ENCODE measurements at places on chromosomes 6 and 20.

DNA sequence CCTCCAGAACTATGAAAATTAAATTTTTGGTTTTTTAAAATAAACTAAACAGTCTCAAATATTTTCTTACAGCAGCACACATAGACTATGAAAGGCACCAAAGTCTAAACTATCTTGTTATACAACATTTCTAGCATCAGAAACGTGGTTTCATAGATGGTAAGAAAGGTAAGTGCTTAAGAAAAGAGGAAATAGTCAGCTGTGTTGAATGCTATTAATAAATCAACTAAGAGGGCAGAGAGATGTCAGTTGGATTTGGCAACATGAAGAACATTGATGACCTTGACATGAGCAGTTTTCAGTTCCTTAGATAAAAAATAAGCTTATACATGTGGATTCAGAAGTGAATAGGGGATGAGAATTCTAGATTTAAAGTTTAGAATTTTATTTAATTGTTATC lies 113.6 kb downstream of the RFX6 start:
- no peak for DNase-seq

DNA sequence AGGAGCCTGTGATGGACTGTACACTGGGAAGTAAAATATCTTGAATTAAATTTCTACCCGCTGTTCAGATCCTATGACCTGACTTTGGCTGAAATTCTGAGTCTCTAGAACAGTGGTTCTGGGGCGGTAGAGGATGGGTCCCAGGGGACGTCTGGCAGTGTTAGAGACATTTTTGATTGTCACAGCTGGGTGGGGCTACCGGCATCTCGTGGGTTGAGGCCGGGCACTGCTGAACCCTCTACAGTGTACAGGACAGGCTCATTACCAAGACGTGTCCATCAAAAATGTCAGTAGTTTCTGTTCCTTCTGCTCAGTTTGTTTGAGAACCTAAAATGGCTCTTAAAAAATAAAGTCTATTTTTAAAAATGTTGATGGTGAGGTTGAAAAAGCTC lies 11.5 kb upstream of the RPS6KA2 start:
- DNase-seq: no peak

GRCh38 chr6:160412993-160413392 lies 64.8 kb downstream of the SLC22A3 start:
- no peak for DNase-seq

- DNase-seq: no peak
Measured at GRCh38 chr6:159466926-159467325, 226.1 kb downstream of the SOD2 start.

DNA sequence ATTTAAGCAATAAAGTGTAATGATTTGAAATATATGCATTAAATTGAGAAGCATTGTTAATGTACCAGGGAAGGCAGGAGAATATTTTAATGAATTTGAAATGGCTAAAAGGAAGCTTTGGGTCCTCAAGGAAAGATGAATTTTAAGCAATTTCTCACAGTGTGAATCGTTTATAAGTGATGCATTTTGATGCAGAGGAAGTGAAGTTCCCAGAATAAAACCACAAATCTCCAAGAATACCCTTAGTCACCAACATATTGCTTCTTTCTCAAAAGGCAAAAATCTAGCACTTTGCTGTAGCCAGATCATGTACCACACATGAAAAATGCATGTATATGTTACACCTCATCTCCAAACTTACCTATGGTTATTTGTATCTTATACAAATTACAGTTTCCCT lies 11.7 kb downstream of the TPD52L1 start:
- no peak for DNase-seq

- DNase-seq: no peak
Measured at GRCh38 chr6:11812439-11812838, 33.8 kb upstream of the ADTRP start.

DNA sequence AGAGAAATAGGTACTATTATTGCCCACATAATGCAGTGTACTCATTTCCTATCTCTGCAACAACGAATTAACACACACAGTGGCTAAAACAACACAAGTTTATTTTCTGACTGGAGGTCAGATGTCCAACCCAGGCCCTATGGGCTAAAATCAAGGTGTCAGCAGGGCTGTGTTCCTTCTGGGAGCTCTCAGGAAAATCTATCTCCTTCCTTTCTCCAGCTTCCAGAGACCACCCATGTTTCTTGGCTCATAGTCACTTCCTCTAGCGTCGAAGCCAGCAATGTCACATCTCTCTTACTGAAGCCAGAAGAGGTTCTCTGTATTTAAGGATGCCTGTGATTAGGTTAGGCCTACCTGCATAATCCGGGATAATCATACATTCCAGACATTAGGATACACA lies 60.9 kb upstream of the TOP1 start:
- DNase-seq: no peak

DNA sequence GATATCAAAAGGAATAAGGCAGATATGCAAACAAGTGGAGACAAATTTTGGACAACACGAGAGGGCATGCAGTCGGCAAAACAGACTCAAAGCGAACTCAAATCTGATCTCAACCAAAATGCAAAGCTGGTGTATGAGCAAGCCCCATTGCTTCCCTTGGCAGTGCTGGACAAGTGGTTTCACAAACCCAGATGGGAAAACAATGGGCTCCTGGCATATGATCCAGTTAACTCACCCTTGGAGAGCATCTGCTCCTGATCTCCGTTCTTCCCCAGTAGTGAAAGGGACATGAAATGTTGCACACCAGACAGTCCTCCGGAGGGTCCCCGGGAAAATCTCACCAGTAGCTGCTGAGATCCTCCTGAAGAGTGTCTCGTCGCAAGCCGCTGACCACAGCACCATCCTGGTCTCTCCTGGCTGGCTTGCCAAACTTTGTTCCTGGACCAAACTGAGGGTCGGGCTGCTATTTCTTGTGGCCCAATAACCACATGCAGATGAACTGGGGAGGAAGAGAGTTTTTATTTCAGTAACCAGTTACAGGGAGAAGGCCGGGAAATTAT lies 84.3 kb upstream of the THBS2 start:
- no peak for DNase-seq

DNA sequence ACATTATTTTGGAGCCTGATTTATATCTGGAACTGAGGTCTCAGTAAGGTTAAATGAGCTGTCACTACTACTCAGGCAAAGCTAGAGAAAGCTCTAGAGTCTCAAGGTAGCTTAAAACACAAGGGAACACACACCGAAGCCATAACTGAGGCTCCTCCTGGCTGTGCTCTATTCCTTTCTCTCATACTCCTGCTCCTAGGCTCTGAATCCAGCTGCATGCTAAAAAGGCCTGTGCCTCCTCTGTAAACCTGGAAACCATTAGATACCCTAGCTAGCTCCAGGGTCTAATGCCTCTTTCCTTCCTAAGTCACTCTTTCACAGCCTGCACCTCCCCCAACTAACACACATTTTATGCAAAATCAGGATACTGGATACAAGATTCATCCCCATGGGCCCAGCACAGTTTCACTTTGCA lies 17.1 kb downstream of the RIPOR2 start:
- DNase-seq: no peak

DNA sequence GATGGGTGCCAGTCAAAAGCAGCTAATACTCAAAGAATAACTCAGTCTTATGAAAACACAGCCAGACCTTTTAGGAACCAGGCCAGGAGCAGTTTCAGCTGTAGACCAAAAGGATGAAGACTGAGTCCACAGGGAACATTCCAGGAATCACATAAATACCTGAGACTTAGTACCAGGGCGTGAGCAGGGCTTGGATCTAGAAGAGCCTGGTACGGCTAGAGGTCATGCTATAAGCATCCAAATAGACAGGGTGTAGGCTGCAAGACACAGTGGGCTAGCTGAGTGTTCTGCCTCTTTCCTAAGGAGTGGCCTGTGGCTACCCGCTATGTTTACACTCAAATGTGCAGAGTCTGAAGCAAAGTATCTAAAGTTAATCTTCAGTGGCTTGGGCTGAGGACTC lies 29.5 kb upstream of the LRRC1 start:
- DNase-seq: no peak

DNA sequence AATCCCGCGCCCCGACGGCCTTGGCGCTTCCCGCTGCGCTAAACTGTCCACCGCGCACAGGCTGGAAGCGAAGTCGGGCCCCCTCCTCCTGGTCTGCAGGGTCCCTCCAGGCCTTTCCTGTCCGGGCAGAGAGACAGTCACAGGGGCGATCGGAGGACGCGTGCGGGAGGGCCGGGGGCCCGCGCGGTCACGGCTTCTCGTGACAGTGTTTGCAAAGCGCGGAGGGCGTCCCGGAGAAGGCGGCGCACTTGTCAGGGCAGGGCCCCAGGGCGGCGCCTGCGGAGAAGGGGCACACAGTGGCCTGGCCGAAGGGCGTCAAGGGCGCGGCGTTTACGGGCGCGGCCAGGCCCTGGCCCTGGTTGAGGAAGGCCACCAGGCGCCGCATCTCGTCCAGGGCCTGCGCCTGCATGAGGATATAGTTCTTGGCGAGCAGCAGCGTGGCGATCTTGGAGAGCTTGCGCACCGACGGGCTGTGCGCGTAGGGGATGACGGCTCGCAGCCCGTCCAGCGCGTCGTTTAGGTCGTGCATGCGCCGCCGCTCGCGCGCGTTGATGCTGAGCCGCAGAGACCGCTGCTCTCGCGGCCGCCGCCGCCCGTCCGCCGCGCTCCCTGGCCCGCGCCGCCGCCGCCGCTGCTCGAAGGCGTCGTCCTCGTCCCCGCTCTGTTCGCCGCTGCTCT lies 763 bp downstream of the BHLHE23 start:
- no peak for DNase-seq

DNA sequence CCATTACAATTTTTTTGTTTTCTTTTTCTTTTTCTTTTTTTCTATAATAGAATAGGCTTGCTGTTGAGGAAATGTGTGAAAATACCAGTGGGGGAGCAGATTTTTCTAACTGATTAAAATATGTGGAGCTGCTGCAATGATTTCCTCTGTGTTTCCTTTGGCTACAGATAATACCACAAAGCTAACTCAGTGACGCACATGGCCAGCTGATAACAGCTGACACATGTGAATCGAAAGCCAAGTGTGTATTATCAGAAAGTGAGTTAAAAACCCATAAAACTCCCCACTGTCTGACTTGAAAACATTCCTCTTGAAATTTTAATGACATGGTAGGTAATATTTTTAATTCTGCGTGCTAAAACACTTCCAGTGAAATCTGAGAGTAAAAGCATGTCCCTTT lies 70.8 kb upstream of the AHI1 start:
- DNase-seq: no peak

- DNase-seq: no peak
Measured at GRCh38 chr6:45923831-45924391, 91.7 kb downstream of the CLIC5 start.

All from activated effector memory CD4-positive, alpha-beta T cell treated with Interleukin-2 at 50 U/mL for 16 hours (primary cell).